ENCODE measurements at places on chromosomes 5 and 9. TPM values are rescaled to one million over a fixed set of nuclear protein-coding genes. Genes with fewer than 3 reads are reported as not detected.

The SOX30 gene
- under 0.01 TPM for total RNA-seq

The PLAC8L1 gene
- not detected for total RNA-seq

The SHC3 gene
- 61.4 TPM for total RNA-seq

The EQTN gene
- not detected for total RNA-seq

The FBLL1 gene
- 0.44 TPM for total RNA-seq

The PCDHA5 gene
- total RNA-seq: not detected

The NMUR2 gene
- total RNA-seq: not detected

The PCDHA2 gene
- total RNA-seq: 0.17 TPM

The AIF1L gene
- 3.1 TPM for total RNA-seq

The SLC25A2 gene
- 1.0 TPM for total RNA-seq

The ZNF608 gene
- 13.4 TPM for total RNA-seq

The CYLC2 gene
- total RNA-seq: not detected

The IFNA13 gene
- not detected for total RNA-seq

The ACOT12 gene
- 2.2 TPM for total RNA-seq

The RANBP17 gene
- 0.83 TPM for total RNA-seq

The IQGAP2 gene
- 6.1 TPM for total RNA-seq

The PCDHB9 gene
- 0.17 TPM for total RNA-seq

The SLC22A5 gene
- total RNA-seq: 3.6 TPM

The ARHGAP26 gene
- 12.1 TPM for total RNA-seq

The PCDHB13 gene
- total RNA-seq: under 0.01 TPM
